Fibroblast of skin of right biceps (primary cell): ENCODE measurements at places on chromosomes 6 and 20.

DNA sequence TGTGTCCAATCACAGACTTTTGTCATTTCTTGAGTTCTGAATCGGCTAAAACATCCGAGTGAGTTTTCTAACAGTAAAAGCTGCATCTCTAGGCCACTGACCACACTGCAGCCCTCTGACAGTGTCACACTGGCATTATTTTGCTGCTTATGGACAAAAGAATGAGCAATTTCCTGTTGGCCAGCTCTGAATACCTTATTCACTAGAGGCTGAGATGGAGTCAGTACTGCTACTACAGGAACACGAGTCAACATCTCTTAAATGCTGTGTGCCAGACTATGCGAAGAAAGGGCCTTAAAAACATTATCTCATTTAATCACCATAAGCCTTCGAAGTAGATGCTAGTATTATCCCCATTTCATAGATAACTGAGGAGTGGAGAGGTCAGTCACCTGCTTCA, 42.5 kb upstream of the IPCEF1 start:
- DNase-seq = peak; percentile 66

- no peak for DNase-seq
Observed at GRCh38 chr20:50577175-50578018, 67.2 kb downstream of the PTPN1 start.

DNA sequence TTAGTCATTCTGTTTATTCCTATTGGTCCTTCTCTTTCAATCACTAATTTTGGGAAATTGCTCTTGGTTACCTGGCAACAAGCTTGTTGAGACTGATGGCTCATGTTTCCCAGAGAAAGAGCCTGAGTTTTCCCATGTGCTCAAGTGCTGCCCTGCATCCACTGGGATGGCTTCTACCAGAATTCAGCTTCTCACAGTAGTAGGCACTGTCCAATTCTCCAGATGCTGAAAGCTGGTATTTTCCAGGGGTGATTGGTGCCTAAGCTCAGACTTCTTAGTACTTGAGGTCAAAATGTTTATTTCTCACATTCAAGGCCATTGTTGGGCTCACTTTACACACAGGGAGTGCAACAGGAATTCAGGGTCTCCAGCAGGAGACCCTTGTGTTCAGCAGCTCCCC, 29.1 kb upstream of the SLC2A12 start:
- DNase-seq = no peak

DNA sequence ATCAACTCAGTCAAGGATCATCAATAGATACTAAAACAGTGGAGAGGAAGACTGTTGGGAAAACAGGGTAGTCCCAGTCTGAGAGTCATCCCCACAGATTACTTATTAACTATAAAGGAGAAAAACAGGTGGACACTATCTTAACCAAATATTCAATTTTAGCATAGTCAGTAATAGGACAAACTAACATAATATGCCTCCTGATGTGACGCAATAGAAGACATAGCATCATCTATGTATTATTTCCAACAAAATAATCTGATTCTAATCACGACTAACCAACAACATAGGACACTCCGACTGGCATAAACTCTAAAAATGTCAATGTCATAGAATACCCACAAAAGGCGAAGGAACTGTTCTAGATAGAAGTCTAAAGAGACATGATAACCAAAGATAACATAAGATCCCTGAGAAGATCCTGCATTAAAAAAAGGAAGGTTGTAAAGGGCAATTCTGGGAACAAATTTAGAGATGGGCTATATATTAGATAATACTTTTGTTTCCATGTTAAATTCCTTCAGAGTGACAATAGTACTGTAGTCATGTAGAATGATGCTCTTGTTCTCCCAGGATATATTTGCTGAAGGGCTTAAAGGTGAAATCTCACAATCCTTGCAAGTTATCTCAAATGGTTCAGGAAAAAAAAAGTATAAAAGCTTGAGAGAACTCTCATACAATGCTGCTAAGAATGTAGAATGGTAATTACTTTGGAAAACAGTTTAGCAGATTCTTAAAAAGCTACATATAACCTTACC, 28.9 kb downstream of the ILRUN start:
- no peak for DNase-seq

GRCh38 chr20:1992359-1993110, 1.3 kb downstream of the PDYN start:
- no peak for DNase-seq

GRCh38 chr6:22656706-22657351, 87.5 kb downstream of the HDGFL1 start:
- DNase-seq = no peak

- peak; percentile 88 for DNase-seq
Observed at GRCh38 chr20:1322511-1323245, 6.3 kb downstream of the SDCBP2 start.

DNA sequence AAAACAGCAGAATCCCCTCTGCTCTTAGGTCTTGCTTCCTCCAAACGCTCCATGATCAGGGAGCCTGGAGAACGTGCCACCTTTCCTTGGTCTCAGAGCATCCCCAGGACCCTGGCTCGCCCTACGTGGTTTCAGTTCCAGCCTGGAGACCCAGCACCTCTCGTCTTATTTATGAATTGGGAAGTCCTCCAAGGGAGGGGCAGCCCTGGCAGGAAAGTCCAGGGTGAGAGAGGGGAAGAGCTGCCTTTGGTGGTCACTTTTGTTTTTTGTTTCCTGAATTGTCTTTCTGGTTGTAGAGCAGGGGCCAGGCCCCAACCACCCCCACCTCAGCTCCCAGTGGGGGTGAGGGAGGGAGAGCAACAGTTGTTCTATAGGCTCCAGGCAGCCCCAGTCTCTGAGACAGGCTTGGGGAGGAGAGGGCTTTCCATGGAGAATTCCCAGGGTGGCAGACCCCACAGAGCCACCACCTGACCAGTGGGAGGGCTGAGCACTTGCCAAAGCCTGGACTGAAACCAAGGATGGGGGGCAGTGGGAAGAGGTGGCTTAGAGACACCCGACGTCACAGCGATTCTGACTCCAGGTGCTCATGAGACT, 88.8 kb downstream of the PRND start:
- DNase-seq = no peak

- DNase-seq = no peak
Observed at GRCh38 chr6:137791281-137792159, 75.5 kb upstream of the TNFAIP3 start.

- DNase-seq = peak; percentile 77
Observed at GRCh38 chr20:14838663-14839628, 501.5 kb upstream of the FLRT3 start.

GRCh38 chr6:123794190-123794589, 9.5 kb upstream of the NKAIN2 start:
- no peak for DNase-seq
